Stimulated activated CD4-positive, alpha-beta T cell treated with anti-CD3 and anti-CD28 coated beads, Interleukin-4, amount 100 ng/mL, for 48 hours (primary cell): ENCODE measurements at places on chromosomes 2 and 18.

DNA sequence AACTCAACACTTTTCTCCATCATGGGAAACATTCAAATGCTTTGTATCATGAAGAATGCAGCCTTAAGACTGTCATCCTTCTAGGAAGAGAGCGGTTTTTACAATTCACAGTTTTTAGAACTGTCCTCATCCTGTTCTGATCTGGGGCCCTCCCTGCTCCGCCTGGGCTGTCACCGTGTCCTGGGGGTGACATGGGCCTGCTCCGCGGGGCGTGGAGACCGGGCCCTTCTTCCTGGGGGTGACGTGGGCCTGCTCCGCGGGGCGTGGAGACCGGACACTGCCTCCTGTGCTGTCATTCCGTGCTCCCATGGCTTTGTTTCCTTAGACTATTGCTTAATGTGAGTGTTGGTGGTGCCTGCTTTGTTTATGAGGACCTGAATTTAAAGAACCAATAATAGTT is 122.8 kb downstream of the TMEM18 start:
- DNase-seq = no peak

DNA sequence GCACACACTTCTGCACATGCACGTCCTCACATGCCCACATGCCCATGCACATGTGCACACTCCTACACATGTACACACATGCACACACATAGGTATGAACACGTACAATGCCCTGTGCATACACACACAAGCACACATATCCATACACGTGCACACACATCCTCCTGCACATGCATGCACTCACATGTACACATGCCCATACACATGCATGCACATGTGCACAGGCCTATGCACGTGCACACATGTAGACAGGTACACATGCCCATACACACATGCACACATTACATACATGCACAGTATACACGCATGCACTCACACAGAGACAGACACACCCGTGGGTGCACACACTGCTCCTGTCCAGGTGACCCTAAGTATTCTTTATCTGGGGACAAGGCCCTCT is 34.3 kb downstream of the GPC1 start:
- DNase-seq = no peak

- DNase-seq = no peak
Measured at GRCh38 chr18:9897129-9897528, 11.4 kb downstream of the TXNDC2 start.

GRCh38 chr2:215352602-215353001 is 40.7 kb downstream of the ATIC start:
- no peak for DNase-seq

- DNase-seq = no peak
Measured at GRCh38 chr2:176104316-176105077, 2.6 kb upstream of the HOXD11 start.

DNA sequence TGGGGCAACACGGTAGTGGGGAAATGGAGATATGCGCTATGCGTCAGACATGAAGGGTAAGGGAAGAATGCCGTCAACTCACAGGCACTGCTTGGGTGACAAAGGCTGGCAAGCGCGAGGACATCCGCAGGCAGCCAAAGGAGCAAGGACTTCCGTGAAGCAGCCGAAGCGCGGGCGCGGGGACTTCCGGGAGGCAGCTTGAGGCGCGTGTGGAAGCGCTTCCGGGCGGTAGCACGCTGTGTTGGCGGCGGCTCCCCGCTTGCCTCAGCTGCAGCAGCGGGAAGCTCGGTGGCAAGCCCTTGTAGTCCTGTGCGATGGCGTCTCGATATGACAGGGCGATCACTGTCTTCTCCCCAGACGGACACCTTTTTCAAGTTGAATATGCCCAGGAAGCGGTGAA is at the start of gene PSMA8:
PSMA8 (plus strand) TSS at position 218 of the 400 bp plus-strand sequence; CDS start at position 315, 97 bp downstream.
- peak; percentile 11 for DNase-seq

DNA sequence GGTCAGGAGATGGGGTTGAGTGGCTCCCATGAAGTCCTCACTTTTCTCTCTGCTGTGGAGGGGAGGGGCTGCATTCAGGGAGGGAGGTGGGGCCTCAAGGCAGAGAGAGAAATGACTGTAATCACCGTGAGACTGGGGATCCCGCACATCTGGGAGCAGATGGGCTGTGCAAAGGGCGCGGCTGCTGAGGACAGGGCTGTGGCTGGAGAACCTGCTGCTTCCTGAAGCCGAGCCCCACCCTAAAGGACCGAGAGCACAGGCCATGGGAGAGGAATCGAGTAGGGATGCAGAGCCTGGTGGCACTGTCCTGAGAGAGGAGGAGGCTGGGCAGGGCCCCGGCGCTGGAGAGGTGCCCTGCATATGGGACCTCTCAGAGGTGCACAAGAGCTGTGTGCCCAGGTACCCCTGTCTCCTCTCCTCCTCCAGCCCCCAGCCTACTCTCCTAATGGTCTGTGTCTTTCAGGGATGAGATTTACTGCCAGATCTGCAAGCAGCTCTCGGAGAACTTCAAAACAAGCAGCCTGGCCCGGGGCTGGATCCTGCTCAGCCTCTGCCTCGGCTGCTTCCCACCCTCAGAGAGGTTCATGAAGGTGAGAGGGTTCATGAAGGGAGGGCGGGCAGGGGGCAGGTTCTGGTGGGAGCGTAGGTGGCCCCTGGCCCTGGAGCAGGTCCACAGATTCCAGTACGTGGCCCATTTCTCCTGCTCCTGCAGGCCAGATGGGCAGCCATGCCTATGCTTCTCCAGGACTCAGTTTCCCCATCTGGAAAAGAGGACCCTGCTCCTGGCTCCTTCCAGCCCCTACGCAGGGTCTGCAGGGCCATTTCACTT is 25.9 kb upstream of the GPR17 start:
- no peak for DNase-seq

DNA sequence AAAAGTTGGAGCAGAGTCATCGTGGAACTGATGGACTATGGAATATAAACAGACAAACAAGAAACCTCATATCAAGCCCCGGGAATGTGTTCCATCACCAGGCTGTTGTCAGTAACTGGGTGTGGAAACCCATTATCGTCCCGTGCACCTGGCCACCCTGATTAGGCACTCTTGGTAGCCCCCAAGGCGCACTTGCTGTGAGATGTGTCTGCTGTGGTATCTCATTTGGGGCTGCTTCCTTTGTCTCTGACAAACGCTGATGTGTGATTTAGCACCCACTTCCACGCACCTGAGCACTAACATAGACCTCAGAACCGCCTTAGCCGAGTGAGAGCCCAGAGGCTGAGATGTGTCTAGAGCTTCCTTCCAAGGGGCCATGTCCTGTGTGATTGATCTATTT is 96.3 kb downstream of the PRPF40A start:
- no peak for DNase-seq
